ENCODE measurements at places on chromosomes 6 and 20.

DNA sequence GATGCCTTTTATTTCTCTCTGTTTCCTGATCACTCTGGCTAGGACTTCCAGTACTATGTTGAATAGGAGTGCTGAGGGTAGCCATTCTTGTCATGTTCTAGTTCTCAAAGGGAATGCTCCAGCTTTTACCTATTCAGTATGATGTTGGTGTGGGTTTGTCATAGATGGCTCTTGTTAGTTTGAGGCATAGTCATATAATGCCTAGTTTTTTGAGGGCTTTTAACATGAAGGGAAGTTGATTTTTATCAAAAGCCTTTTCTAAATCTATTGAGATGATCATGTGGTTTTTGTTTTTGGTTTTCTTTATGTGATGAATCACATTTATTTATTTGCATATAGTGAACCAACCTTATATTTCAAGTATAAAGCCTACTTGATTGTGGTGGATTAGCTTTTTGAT is 55.6 kb downstream of the KLHL32 start:
- DNase-seq = no peak

DNA sequence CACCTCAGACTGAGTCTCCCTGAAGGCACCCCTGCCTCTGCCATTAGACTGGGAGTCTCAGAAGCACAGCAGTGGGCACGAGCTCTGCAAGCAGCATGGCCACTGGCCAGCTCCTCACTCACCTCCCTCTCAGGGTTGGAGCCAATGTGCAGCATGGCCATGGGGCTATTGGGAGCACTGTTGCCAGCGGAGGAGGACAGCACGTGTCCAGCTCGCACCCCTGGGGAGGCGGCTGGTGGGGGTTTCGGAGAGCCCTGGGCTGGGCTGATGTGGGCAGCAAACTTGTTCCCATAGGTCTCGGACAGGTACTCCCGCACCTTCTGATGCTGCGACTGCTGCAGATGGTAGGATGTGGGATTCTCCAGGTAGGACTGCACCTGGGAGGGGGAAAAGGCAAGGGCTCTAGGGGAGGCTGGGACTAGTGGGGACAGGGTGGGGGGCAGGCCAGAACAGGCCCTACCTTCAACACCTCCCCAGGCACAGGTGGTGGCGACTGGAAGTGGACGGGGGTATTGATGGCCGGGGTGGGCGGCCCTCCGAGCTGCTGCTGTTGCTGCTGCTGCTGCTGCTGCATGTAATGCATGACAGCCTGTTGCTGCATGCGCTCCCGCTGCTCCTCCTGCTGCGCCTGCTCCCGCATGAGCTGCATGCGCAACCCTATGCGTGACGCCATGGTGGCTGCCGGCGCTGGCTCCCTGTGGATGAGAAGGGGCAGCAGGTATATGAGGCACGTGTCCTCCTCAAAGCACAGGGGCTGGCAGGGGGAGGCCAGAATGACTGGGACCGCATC is 44.7 kb downstream of the TFEB start:
- DNase-seq = no peak

GRCh38 chr20:25439328-25439727 is 31.9 kb downstream of the GINS1 start:
- no peak for DNase-seq

GRCh38 chr20:46987001-46987400 is 92.4 kb downstream of the EYA2 start:
- DNase-seq = no peak

DNA sequence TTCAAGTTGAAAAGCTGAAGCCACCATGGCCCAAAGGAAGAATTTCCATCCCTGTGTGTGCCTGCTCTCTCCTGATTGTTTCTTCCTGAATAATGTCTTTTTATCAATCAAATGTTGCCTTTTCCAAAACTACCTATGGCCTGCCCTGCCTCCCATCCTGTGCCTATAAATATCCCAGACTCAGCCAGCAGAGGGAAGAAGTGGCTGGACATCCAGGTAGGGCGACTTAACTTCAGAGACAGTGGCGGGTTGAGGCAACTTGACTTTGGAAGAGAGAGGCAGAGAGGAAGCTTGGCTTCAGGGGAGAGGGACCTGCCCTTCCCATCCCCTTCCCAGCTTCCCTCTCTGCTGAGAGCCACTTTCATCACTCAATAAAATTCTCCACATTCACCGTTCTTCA is 133.0 kb downstream of the LCA5 start:
- DNase-seq = no peak

GRCh38 chr20:35121186-35121585 is 25.9 kb downstream of the EDEM2 start:
- DNase-seq = no peak

GRCh38 chr6:141123049-141123448 is 1009.7 kb upstream of the GJE1 start:
- DNase-seq = no peak

DNA sequence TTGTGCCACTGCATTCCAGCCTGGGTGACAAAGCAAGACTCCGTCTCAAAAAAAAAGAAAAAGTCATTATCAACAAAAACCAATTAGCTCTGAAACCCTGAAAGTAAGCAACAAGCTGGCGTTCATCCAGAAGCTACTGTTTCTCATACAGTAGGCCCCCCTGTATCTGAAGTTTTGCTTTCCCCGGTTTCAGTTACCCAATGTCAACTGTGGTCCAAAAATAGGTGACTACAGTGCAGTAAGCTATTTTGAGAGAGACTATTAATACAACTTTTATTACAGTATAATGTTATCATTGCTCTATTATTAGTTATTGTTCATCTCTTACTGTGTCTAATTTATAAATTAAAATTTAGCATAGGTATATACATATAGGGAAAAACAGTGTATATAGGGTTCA is 135.1 kb downstream of the KIF16B start:
- DNase-seq = no peak

GRCh38 chr6:107079429-107079828 is 35.9 kb downstream of the BEND3 start:
- DNase-seq = no peak

DNA sequence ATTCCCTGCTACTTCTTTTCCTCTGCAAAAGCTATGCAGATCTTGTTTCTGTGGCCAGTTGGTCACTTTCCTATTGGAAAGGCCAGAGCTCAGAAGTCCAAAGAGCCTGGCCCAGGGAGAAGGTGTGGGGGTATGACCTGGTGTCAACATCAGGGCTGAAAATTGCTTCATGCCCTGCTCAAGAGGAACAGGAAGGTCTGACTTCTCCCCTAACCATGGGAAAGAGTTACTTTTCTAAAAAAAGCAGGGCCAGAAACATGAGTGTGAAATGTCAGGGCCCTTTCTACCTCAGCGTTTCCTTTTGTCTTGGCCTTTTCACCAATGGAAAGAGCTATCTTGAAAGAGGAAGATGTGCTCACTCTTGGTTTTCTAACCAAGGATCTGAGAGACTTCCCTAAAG is 117.4 kb downstream of the MAFB start:
- no peak for DNase-seq

- DNase-seq = no peak
Observed at GRCh38 chr20:38674765-38675133, 49.5 kb upstream of the SLC32A1 start.

DNA sequence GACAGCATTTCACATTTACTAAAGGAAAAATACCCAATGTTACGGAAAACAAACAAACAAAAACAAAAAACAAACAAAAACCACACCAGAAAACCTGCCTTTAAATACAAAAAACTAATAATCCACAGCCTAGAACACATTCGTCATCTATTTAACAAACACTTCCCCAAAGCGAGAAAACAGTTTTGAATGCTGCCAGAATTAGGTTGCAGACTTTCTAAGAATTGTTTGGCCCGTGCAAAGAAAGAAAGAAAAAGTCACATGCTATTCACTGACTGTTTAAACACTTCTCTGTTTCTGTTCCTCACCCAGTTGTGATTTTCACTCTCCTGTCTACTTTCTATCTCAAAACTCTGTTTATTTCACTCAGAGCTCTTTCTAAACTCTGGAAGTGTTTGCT is 52.5 kb downstream of the BCAS1 start:
- no peak for DNase-seq

- no peak for DNase-seq
Observed at GRCh38 chr6:122790423-122791309, 1.6 kb downstream of the SMPDL3A start.

DNA sequence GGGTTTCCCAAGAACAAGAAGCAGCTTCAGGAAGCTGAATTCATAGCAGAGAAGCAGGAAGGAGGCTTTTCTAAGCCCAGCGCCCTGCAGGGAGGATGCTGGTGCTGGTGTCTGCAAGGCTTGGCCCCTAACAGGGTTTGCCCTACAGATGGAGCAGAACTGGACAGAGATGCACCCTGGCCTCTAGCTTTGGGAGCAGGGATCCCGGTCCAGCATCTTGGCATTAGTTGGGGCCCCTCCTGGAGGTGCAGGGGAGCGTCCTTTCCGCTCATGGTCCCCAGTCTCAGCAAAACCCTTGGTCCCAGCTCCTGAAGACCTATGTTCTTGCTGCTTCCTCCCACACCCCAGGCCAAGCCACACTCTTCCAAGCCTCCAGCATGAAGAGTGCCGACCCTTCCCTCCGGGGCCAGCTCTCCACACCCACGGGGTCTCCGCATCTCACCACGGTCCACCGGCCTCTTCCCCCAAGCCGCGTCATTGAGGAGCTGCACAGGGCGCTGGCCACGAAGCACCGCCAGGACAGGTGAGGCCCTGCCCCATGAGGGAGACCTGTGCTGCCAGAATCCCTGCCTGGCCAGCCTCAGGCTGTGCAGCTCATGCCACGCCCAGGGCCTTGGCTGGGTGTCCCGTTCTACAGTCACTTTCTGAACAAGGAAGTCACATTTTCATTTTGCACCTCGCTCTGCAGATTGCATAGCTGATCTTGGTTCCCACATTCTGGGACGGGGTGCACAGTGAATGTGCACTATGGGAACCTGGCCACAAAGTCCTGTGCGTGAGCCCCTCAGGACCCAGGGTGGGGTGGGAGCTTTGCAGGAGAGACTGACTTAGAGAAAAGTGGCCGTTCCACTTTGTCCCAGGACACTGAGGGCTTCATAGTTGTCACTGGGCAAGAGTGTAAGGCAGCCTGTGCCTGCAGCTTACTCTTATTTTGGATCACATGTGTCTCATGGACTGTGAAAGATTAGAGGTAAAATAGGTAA is 160.2 kb downstream of the SYCP2 start:
- DNase-seq = no peak

- DNase-seq = no peak
Observed at GRCh38 chr6:11017090-11017489, 27.0 kb downstream of the ELOVL2 start.

DNA sequence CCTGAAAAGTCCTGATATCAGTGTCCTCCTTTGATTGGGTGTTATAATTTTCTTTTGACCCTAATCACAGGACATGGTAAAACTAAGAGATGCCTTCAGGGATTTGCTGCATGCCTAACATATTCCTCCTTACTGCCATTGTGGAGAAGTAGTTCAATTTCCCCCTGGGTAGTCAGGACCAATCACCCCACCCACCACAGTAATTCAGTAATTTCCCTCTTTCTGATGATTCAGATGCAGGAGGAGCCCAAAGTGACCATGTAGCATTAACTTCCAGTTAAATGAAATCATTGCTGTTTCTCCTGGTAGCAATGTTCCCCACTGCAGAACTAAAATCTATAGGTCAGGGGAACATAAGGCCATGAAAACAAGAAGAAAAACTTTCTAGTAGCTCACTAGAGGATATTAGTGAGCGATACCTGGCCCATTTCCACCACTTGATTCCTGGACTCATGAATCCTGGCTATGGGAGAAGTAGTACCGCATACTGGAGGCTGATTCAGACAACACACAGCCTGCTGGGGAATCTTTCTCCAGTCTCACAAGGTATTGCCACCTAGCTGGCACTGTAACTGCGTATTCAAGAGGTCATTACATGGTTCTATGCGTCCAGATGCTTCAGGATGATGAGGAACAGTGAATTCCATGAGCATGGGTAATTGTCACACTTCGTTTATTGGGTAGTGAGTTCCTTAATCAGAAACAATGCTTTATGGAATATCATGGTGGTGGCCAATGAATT is 561.2 kb downstream of the HAO1 start:
- no peak for DNase-seq

DNA sequence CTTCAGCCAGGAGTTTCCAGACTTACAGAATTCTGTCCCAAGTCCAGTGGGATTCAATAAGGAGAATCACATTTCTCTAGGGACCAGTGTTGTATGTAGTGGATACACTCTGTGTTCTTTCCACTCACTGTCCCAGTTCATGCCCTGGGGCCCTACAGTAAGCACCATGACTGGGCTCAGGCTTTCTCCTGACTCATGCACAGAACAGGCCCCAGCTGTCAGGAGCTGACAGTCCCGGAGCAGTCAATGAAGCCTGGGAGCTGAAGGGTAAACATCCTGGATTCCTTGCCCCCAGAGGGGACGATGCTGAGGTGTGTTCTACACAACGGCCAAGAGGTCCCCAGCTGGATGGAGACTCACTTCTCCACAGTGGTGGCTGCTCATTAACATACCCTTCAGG is 40.2 kb upstream of the LRFN2 start:
- no peak for DNase-seq

DNA sequence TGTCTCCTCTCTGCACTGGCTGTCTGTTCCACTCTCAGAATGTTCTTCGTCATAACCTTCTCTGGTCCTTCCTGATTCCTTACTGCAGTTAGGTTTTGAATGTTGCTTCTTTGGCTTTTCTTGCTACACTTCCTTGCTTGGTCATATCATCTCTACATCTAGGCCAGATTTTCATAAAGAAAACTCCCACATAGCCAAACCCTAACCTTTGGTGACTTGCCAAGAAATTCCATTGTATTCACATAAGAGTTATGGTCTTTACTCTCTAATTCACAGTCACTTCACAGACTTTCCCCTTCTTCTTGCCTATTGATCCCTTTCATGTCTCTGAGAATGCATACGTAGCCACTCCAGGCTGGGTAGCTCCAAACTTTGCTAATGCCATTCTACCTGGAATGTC is 41.9 kb upstream of the SIM1 start:
- no peak for DNase-seq

GRCh38 chr6:158847786-158848185 is 28.6 kb upstream of the EZR start:
- no peak for DNase-seq

DNA sequence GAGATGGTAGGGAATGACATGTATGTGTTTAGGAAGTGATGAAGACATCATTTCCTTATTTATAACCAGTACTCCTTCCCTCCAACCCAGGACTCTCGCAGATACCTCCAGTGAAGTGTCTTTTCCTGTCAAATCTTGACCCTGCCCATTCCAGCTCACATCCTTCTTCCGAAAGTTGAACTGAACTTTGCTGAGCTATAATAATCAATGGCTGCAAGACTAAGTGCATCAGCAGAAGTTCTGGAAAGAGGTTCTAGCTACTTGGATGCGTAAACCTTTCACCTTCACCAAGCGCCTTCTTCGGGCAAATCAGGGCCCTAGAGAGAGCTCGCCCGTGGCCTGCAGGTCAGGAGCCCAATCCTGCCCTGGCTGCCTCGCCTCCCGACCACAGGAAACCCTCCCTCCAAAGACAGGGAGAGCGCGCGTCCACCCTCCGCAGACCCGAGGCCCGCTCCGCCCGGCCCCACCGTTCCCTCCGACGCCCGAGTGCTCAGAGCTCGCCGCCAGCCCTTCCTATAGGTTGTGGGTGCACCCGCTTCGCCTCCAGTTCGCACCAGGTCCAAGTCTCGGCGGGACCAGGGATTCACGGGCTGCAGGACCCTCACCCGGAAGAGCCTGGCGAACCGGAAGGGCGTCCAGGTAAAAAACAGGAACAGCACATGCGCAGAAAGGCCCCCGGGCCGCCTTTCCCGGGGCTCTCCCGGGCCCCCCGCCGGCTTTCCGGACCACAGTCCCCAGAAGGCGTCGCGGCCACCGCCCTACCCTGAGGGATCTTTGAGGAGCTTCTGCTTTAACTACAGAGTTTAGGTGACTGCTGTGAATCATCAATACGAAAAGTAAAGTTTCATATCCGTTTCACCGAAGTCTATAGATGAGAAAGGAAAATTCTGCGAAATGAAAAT is at the start of gene ZNF334:
Gene ZNF334 (minus strand): TSS at position 617 of the 902 bp plus-strand sequence. CDS start 1,457 bp downstream, outside the sequence.
- DNase-seq = peak; percentile 1

- DNase-seq = no peak
Observed at GRCh38 chr6:3202999-3203696, 24.3 kb downstream of the TUBB2B start.

Measured in CD4-positive, alpha-beta T cell treated with Interleukin-17A for 1 hour (primary cell).